Lower lobe of right lung (tissue), 2 donors: ENCODE measurements at places on chromosomes 13 and 19.

GRCh38 chr13:37651891-37652290, 53.3 kb upstream of the POSTN start:
- H3K4me1 ChIP-seq: no peaks in the 10 kb centered on the region
- no peak overlapping the region for H3K27ac ChIP-seq
- no peaks in the 10 kb centered on the region for H3K36me3 ChIP-seq
- H3K4me3 ChIP-seq: no peak overlapping the region
- no peaks in the 10 kb centered on the region for H3K27me3 ChIP-seq

DNA sequence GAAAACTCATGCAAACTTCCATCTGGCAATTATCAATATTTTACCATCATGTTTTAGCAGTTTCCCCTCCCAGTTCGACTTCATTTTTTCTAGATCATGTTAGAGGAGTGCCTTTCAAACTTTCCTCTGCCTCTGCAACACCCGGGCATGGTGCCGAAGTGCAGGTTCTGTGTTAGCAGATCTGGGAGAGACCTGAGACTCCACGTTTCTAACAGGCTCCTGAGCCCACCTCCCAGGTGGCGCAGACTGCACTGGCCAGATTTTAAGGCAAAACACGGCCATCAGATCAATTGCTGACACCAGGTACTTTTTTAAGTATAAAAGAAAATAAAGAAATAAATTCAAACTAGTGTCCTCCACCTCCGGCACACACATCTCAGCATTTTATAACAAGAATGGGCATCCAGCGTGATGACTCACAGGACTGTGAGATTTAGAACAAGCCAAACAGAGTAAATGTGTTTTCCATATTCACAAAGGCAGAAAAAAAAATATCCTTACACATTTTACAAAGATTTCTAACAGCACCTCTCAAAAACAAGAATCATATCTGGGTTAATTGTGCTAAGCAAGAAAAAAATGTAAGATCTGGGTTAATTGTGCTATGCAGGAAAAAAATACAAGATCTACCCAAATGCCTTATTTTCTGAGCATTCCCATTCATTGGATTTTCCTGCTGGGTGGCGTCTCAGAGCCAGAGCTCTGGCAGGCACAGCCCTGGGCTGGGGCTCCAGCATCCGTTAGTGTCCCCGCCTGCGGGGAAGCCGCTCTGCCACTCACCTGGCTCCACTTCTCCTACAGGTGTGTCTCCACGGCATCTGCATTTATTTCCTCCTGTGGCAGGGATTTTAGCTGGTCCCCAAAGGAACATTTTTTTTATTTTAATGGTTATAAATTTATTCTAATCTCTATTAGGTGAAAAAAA, 127.9 kb upstream of the SOX1 start:
- no peak overlapping the region for H3K27ac ChIP-seq

DNA sequence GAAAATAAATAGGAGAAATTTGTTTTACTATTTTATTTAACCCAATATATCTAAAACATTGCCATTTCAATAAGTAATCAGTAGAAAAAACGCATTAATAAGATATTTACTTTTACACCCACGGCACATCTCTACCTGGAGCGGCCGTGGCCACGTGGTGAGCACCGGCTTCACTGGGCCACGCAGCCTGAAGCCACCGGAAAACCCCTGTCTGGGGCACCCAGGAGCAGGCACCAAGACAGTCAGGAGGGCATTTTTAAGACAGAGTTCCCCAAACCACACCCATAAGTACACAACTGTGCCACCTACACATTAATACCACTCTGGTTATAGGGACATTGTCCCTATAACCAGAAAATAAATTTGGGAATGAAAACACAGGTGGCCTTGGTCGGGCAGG, 80.9 kb downstream of the SPACA7 start:
- H3K36me3 ChIP-seq: no peaks in the 10 kb centered on the region
- no peak overlapping the region for H3K4me3 ChIP-seq
- H3K27ac ChIP-seq: no peak overlapping the region
- H3K4me1 ChIP-seq: no peaks in the 10 kb centered on the region

DNA sequence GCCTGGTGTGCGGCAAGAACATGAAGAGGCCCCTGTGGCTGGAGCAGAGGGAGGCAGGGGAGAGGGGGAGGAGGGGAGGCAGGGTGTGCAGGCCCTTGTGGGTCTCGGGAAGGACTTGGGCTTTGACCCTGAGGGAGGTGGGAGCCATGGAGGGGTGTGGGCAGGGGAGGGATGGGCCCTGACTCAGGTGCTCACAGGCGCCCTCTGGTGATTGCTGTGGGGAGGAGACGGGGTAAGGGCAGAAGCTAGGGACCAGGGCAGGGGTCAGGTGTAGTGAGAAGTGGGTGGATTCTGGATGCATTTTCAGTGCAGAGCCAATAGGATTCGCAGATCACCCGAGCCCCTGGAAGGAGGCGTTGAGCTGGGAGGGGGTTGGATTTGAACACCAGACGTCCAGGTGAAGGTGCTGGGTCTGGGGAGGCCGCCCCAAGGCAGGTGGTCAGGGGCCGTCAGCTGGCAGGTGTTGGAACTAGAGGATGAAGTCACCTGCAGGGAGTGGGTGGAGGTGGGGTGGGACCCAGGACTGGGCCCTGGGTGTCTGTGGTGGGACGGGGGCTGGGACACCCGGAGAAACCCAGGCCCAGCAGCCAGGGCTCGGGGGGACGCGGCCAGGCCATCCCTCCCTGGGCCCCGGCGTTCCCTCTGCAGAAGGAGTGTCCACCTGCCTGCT, 185.4 kb downstream of the KDM4B start:
- peaks cover 32% of the 10 kb centered on the region for H3K36me3 ChIP-seq
- H3K4me1 ChIP-seq: no peaks in the 10 kb centered on the region
- H3K27ac ChIP-seq: no peak overlapping the region
- no peak overlapping the region for H3K4me3 ChIP-seq
- DNase-seq: no peak

DNA sequence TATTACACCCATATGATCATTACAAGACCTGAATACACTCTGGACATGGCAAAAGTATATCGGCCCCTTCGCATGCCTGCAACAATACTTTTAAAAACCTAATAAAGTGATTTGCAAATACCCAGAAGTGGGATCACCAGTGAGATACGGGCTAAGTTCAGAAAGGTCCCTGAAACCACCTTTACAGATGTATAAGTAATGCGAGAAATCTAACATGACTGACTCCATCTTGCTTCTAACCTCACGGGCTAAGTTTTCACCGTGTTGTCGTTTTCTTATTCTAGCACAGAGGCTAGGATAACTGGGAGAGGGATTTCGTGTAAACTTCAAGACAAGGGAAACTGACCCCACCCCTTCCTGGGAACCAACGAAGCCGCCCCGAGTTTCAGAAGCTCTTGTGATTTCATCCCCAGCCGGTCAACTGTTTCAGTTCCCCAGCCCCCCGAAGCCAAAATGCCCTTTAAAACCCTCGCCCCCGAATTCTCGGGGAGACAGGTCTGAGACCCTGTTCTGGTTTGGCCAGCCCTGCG, 703 bp downstream of the NEK3 start:
- peak overlapping the region; percentile 86 for H3K4me3 ChIP-seq
- H3K27me3 ChIP-seq: no peaks in the 10 kb centered on the region

GRCh38 chr19:3632098-3632497, 5.5 kb upstream of the CACTIN start:
- peaks cover 36% of the 10 kb centered on the region for H3K36me3 ChIP-seq
- H3K4me1 ChIP-seq: peaks cover 4% of the 10 kb centered on the region

- H3K27ac ChIP-seq: no peak overlapping the region
- no peaks in the 10 kb centered on the region for H3K36me3 ChIP-seq
- no peak overlapping the region for H3K4me3 ChIP-seq
These were observed 475.6 kb downstream of the COG6 start for GRCh38 chr13:40130871-40131636.

GRCh38 chr19:35738887-35739229, 3.4 kb downstream of the IGFLR1 start:
- no peak overlapping the region for H3K4me3 ChIP-seq
- H3K27me3 ChIP-seq: no peaks in the 10 kb centered on the region
- no peak for DNase-seq

- H3K4me3 ChIP-seq: no peak overlapping the region
- no peak overlapping the region for H3K27ac ChIP-seq
- H3K36me3 ChIP-seq: peaks cover 14% of the 10 kb centered on the region
- H3K4me1 ChIP-seq: peaks cover 29% of the 10 kb centered on the region
These were observed 19.1 kb downstream of the SMARCA4 start for GRCh38 chr19:10979951-10980381.

DNA sequence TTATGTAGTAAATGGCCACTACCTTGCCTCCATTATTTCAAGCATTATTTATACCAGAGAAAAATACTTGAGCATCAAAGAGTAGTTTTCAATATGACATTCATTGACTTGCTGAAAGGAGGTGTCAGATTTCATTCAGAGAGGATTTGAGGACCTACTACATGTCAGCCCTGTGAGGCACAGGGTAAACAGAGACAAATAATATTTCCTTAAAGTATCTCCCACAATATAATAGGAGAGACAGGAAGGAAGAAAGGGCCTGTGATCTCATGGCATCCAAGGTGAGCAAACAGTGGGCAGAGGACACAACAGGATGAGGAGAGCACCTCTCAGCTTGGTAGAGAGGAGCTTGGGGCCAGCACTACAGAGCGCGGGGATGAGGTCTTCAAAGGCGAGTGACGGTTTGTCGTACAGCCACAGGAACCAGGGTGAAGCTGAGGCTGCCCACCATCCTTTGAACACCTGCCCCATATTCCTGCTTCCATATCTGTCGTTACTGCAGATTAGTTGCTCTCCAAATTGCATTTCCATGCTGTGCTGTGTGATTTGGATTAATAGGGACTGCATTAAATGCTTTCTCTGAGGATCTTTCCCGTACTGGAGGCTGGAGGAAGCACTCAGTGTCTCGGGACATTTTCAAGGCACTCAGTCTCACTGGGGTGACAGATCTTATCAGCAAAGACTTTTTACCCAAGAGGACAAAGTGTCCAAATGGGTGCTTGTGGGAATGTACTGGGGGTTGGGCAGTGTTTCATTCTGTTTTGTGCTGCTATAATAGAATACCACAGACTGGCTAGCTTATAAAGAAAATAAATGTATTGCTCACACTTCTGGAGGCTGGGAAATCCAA, 59.2 kb downstream of the GJA3 start:
- H3K4me1 ChIP-seq: no peaks in the 10 kb centered on the region
- no peak overlapping the region for H3K4me3 ChIP-seq
- H3K27ac ChIP-seq: no peak overlapping the region
- no peaks in the 10 kb centered on the region for H3K36me3 ChIP-seq

DNA sequence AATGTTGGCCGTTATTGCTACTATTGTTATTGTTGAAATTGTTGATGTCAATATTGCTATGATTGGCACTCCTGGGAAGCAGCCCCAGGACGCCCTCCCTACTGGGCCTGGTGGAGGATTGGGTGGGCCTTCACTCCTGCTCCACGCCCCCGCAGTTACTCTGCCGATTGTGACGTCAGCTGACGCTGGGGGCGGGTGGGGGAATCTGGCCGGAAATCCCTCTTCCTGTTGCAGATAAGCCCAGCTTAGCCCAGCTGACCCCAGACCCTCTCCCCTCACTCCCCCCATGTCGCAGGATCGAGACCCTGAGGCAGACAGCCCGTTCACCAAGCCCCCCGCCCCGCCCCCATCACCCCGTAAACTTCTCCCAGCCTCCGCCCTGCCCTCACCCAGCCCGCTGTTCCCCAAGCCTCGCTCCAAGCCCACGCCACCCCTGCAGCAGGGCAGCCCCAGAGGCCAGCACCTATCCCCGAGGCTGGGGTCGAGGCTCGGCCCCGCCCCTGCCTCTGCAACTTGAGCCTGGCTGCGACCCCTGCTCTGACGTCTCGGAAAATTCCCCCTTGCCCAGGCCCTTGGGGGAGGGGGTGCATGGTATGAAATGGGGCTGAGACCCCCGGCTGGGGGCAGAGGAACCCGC, at the start of gene ETV2:
ETV2 (plus strand) TSS at position 231 of the 637 bp plus-strand sequence. CDS start 716 bp downstream, outside the sequence.
- H3K36me3 ChIP-seq: peaks cover 17% of the 10 kb centered on the region
- DNase-seq: no peak
- H3K27me3 ChIP-seq: no peaks in the 10 kb centered on the region

DNA sequence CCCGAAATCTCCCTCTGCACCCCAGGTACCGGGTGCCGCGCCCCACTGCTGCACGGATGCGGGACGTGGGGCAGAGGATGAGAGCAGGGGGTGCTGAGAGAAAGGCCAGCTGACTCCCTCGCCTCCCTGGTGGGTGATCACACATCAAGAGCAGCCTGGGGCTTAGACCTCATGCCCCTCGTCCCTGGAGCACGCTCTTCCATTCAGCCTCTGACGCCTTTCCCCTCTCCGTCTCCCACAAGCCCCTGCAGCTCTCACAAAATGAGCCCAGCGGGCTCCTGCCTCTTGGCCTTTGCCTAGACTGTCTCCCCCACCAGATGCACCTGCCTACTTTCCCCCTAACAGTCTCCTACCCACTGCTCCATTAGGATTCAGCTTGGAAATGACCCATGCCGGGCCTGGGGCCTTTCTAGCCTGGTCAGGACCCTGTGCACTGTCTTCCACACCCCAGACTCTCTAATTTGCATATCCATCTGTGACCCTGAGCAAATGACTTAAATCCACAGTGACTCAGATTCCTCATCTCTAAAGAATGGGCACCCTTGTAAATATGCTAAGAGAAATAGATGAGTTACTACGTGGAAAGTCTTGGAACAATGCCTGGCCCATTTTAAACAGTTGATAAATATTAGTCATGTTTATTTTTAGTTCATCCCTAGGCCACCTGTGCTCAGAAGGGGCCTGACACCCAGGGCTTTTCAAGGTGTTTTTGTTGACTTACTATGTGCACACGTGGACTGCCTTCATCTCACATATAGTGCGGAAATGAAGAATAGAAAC, 582 bp upstream of the PTPRH start:
- H3K27ac ChIP-seq: no peak overlapping the region
- no peak overlapping the region for H3K4me3 ChIP-seq
- H3K36me3 ChIP-seq: no peaks in the 10 kb centered on the region
- no peak for DNase-seq
- peaks cover 6% of the 10 kb centered on the region for H3K4me1 ChIP-seq

GRCh38 chr19:9835507-9835949, 410 bp downstream of the PIN1 start:
- H3K4me3 ChIP-seq: peak overlapping the region; percentile 98
- peaks cover 16% of the 10 kb centered on the region for H3K4me1 ChIP-seq
- peak overlapping the region; percentile 83 for H3K27ac ChIP-seq
- H3K27me3 ChIP-seq: no peaks in the 10 kb centered on the region

- DNase-seq: peak; percentile 72
- H3K4me3 ChIP-seq: no peak overlapping the region
- H3K4me1 ChIP-seq: peaks cover 7% of the 10 kb centered on the region
- H3K36me3 ChIP-seq: no peaks in the 10 kb centered on the region
- peak overlapping the region; percentile 38 for H3K27ac ChIP-seq
- H3K27me3 ChIP-seq: no peaks in the 10 kb centered on the region
These were observed 11.6 kb upstream of the DNMT1 start for GRCh38 chr19:10206226-10206885.

- no peak within 1 kb of the TSS for H3K27ac ChIP-seq
- no peaks in the 10 kb centered on the region for H3K36me3 ChIP-seq
- peaks cover 33% of the 10 kb centered on the region for H3K27me3 ChIP-seq
- peak within 1 kb of the TSS; percentile 47 for H3K4me3 ChIP-seq
- DNase-seq: peak; percentile 60
These were observed at the start of gene POU2F2 for GRCh38 chr19:42132030-42132628. TSS of gene POU2F2 (minus strand) at chr19:42132446. CDS start at chr19:42132411, 35 bp downstream.

DNA sequence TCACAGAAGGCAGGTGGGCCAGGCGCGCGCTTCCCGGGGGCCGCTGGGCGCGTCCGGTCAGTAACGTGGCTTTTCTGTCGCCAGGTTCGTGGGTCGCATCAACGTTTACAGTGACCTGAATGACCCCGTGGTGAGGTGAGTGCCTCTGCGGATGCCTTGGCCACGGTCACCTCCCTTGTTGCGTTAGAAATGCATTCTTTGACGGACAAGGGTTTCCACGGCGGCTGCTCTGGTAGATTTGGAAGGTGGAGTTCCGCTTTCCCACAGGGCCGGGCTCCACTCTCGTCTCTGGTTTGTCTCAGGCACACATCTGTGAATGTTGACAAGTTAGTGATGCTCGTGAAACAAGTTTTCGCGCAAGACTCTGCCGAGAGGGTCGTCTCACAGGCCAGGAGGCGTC, 130.0 kb downstream of the ATP11A start:
- H3K36me3 ChIP-seq: peaks cover 98% of the 10 kb centered on the region
- H3K27me3 ChIP-seq: no peaks in the 10 kb centered on the region
- DNase-seq: no peak
- H3K4me1 ChIP-seq: no peaks in the 10 kb centered on the region
- H3K4me3 ChIP-seq: no peak overlapping the region
